ENCODE measurements at places on chromosomes 1 and 21.

GRCh38 chr1:158199849-158200248 is 19.2 kb downstream of the CD1D start:
- no peak for DNase-seq

GRCh38 chr1:33902486-33903209 is 38.8 kb downstream of the HMGB4 start:
- DNase-seq = peak; percentile 22

- DNase-seq = no peak
Observed at GRCh38 chr1:44110916-44111315, 7.7 kb upstream of the KLF17 start.

DNA sequence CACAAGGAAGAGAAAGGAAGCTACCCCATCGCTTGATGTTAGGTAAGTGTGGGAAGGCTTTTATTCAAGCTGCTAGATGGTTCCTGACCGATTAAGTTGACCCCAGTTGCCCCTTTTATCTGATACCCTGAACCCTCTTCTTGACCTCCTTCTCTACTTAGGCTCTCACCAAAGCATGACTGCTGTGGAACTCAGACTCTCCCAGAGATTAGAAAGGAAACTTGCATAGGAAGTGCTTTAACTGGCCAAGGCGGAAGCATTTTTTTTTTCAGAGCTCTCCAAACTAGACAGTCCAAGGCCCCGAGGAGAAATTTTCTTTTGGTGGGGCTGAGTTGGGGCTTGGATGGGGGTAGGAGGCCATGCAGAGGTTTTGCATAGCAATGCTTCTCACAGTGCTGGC is 101.3 kb upstream of the USP24 start:
- no peak for DNase-seq

- no peak for DNase-seq
Observed at GRCh38 chr21:34282223-34282622, 81.6 kb upstream of the KCNE2 start.

DNA sequence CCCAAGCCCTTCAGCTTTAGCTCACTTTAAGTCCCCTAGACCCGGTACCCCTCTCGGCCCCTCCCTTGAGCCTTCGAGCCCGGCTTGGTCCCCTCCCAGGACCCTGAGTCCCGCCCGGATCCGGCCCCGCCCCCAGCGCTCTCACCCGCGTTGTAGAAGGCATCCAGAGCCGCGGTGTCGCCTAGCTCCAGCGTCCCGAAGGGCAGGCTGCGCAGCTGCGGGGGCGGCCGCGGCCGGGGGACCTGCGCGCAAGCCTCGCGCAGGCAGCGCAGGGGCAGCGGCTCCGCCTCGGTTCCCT is 699 bp downstream of the MAP3K6 start:
- DNase-seq = no peak

- no peak for DNase-seq
Observed at GRCh38 chr1:220786337-220787068, at the start of gene MTARC1. Gene MTARC1 (plus strand): TSS chr1:220786913. CDS start chr1:220786945, 32 bp downstream.

GRCh38 chr1:6603238-6603914 is 707 bp upstream of the KLHL21 start:
- no peak for DNase-seq

DNA sequence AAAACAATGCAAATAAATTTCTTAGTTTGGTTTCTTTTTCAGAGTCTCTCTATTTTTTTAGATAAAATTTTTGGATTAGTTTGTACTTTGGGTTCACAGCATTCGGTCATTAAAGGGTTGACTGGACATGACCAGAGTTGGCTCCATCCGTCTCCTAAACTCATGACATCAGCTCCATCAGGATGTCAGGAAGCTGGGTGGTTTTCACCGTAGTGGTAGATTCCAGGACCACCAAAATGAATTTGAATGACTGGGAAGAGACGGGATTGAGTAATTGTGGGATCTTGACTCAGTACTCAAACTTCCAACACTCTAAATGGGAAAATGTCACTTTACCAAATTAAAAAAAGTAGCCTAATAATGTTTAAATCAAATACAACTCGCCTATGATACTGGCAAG is 279.2 kb upstream of the DUSP10 start:
- no peak for DNase-seq

DNA sequence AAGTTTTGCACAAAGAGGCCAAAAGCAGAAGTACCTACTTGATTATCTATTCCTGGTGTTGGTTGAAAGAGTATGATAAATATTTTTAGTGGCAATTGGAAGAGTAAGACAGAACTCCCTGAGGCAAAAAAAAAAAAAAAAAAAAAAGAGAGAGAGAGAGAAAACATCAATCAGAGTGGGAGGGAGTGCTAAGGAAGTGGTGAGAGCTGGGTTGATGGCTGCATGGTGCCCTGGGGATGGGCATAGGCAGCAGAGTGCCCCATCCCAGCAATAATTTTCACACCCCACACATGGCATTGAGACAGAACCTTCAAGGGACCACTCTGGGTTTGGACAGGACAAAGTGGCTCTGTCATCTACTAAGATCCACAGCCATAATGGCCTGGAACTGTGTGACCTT is 59.4 kb upstream of the FAM20B start:
- DNase-seq = no peak

All from GM12864 (cell line).